Central memory CD4-positive, alpha-beta T cell (primary cell): ENCODE measurements at places on chromosomes 6 and 20.
A peak's percentile ranks its signal among the peaks of the same experiment; 100 is the strongest.

DNA sequence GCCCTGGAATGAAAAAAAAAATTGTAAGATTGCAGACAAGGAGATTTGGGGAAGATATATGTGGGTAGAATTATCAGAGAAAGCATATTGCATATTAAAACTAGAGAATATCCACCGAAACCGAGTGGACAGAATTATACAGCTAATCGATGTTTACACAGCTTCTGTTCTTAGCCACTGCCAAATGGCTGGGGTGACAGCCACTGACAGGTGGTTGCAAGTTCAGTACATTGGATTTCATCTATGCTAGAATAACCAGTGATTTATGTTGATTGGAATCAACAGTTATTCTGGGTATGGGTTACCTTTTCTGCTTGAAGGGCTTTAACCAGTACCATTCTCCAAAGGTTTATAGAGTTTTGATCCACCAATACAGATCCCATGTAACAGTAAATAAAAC lies 48.4 kb upstream of the THEMIS start:
- no peak for DNase-seq

DNA sequence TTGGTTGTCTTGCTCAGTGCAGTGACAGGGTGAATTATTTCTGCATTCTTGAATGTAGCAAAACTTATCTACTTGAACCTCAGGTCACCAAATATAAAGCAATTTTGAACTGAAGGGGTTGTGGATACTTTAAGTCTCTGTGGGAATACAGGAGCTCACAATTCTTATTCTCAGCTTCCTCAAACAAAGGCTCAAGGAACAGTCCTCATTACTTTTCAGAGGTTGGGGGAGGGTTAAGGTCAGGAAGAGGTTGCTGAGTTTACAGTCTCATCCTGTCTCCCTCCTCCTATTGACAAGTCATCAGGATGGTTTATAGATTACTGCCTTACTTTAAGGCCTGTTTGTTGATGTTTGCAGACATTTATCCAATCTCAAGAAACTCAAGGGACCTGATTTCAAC lies 143.6 kb upstream of the SPACA1 start:
- no peak for DNase-seq

DNA sequence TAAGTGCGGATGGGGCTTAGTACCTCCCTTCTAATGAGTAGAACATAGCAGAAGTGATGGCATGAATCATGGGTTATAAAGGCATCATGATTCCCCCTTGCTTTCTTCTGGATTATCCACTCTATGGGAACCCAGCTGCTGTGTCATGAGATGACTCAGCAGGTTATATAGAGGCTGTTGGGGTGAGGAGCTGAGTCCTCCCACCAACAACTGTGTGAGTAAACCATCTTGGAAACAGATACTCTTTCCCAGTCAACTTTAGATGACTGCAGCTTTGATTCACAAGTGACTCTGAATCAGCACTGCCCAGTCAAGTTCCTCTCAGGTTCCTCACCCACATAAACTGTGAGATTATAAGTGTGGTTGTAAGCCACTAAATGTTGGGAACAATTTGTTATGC lies 46.3 kb downstream of the FAM83B start:
- DNase-seq: no peak

- no peak for DNase-seq
Measured at GRCh38 chr6:99397287-99397686, 3.3 kb upstream of the COQ3 start.

- no peak for DNase-seq
Measured at GRCh38 chr20:7406671-7407070, 533.6 kb downstream of the HAO1 start.

DNA sequence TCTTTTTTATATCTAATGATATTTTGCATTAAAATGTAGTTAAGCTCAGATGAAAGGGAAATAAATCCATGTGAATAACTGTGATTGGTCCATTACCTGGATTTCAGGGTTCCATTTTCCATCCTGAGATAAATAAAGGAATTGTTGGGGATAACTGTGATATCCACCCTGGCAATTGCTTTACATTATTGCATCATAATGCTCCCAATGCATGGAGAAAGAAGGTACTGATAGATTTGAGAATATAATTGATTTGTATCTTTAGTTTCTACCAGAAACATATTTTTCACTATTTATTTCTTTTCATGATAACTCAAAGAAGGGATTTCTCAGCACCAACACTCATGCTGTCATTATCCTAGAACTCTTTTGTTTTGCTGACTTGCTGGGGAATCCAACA lies 102.0 kb upstream of the KCNQ5 start:
- DNase-seq: no peak

DNA sequence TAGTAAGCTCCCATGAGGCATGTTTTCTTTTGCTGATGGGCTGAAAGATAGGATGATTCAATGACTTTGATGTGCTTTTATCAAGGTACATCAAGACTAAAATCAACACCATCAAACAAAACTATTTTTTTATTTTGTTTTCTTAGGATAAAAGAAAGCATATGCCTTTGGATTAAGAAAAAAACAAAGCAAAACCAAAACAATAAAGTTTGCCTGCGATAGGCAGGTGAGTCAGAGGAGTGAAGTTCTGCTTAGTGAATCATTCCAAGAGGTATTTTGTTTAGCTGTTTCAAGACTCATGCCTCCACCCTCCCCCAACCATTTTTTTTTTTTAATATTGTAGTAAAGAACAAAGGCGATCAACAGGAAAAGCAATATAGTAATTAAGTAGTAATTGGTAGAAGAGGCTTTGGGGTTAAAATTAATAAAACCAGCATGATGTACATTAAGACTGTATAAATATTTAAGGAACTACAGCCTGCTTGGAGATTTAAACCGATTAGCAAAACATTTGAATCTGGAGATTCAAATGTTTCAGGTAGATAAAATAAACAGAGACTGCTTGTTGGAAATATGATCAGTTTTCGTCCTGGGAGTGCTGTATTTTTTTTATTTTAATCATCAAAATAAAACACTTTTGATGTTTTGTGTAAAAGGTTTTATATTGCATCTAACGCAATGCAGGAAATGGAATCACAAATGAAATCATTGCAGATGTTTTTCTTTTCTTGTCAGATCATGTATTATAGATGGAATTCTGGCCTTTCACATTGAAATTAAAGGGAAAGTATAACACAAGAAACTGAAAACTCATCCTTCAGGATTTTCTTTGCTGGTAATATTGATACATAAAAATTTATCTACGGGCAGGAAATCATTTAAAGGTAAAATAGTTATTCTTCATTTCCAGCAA lies 482.3 kb upstream of the MANEA start:
- no peak for DNase-seq

- DNase-seq: no peak
Measured at GRCh38 chr6:88565409-88565811, 398.0 kb downstream of the RNGTT start.

DNA sequence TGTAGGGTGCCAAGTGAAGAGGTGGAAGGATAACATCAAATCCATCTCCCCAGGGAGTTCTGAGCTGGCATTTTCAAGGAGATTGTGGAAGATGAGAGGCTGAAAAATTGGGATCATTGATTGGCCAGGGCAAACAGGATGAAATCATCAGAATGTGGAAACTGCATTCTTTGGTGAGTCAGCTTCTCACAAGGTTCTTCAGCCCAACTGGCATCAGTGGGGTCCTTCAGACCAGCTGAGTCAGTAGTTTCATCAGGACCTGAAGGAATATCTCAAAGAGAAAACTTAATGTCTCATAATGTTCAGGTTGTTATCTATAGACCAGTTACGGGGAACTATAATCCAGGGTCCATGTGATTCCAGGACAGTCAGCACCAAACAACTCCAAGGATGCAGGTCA lies 195.8 kb downstream of the HAO1 start:
- no peak for DNase-seq

DNA sequence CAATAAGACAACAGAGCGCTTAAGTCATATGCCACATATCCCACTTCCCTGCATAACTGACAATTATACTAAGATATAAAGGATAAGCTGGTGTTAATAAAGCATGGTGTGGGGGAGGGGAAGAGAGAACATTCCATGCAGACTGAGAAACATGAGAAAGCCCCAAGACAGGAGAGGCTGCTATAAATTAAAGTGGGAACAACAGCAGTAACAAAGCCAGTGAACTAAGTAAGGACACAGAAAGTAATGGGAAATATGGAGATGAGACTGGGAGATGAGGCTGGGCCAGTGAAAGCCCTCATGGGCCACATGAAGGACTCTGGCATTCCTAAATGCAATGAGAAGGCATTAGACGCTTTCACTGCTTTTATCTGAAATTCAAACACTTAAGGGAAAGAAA lies 41.3 kb downstream of the SESN1 start:
- no peak for DNase-seq

DNA sequence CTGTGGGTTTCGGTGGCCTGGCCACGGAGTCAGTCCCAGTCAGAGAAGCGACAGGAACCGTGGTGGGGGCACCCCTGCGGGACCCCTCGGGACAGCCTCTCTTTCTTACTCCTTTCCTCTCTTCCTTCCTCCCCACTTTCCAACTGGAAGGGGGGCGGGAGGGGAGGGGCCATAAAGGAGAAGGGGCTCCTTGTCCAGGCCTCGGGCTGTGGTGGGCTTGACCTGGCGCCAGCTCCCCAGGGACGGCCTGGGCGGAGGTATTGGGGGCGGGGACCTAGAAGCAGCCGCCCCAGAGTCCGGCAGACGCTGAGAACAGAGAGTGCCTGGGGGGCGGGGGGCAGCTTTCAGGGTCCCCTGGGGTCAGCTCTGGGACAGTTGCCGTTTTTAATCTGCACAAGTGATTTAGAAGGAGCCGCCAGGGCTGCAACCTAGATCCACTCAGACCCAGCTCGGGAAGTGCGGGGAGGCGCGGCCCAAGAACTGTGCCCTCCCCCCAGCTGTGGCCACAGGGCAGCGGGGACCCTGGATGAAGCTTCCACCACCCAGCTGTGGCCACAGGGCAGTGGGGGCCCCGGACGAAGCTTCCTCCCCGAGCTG lies 6.4 kb upstream of the ABHD16B start:
- DNase-seq: no peak

- DNase-seq: no peak
Measured at GRCh38 chr20:45892828-45893500, 1.8 kb downstream of the CTSA start.

DNA sequence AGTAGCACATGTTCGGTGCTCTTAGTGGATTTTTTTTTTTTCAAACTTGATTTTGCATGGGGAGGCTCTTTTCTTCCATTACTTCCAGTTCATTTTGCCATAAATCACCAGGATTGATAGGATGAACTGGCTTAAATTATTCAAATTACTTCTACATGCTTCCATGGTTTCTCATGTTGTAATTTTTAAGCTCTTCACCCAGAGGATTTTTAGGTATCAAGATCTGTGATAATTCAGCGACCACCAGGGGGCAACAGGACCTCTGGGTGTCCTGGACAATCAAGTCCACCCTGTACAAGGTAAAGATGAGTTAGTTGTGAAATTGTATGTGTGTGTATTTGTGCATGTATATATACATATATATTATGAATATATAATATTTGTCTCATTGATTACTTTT lies 4.2 kb upstream of the EPHA7 start:
- DNase-seq: no peak

- no peak for DNase-seq
Measured at GRCh38 chr20:51960047-51960675, 157.8 kb upstream of the SALL4 start.

- no peak for DNase-seq
Measured at GRCh38 chr20:23530937-23531567, 37.2 kb downstream of the CST9L start.

GRCh38 chr6:5501837-5502236 lies 240.5 kb downstream of the FARS2 start:
- DNase-seq: no peak

GRCh38 chr6:89406141-89406540 lies 5.9 kb downstream of the RRAGD start:
- DNase-seq: no peak

DNA sequence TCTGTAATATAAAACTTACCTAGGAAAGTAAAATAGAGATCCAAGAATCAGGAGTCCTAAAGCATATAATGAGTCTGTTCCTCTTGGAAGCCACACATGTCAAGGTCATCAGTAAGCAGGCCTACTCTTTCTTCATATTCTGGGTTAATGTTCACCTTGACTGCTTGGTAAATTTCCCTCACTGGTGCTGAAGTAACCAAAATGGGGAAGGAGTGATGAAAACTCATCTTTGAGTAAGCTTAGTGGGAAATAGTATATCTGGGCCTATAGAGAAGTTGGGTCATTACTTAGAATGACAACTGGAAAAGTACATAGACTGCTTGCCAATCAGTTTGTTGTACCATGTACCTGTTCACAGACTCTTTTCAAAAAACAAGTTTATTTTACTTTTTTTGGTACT lies 6.6 kb downstream of the TSPYL4 start:
- DNase-seq: no peak

GRCh38 chr6:126335210-126335609 lies 4.7 kb upstream of the CENPW start:
- DNase-seq: no peak

- no peak for DNase-seq
Measured at GRCh38 chr6:65399355-65400084, 307.5 kb downstream of the EYS start.

- DNase-seq: no peak
Measured at GRCh38 chr6:41527721-41528408, 18.3 kb upstream of the FOXP4 start.

DNA sequence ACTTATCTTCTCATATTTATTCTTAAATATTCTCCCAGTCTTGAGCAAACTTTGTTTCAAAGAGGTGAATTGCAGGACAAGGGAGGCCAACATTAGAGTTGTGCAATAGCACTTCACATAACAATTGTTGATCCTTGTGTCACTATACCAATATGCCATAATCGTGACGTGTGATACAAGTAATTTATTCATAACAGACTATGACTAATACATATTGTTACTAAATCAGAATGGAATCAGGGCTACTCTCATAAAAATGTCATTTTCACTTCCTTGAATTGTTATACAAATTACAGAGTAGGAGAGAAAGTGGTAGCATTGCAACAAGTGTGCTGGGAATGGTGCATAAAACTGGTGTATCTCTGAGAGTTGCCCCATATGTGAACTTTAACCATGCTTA lies 37.2 kb upstream of the PLCB1 start:
- DNase-seq: no peak

DNA sequence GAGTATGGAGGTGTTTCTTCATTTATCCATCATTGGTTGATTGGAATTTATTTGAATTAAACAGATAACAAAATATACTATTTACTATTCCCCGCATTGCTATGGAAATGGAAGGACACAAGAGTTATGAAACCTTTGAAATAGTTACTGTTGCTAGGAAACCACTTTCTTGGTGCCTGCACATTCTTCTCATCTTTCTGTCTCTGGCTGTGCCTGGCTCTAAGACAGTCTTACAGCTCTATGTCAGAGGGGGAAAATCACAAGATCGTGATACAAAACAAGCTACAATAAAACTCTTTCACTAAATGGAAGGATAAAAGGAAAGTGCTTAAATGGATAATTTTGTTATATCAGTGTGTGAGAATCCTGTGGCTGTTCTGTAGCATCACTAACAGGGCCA lies 453.0 kb downstream of the LMBRD1 start:
- no peak for DNase-seq

DNA sequence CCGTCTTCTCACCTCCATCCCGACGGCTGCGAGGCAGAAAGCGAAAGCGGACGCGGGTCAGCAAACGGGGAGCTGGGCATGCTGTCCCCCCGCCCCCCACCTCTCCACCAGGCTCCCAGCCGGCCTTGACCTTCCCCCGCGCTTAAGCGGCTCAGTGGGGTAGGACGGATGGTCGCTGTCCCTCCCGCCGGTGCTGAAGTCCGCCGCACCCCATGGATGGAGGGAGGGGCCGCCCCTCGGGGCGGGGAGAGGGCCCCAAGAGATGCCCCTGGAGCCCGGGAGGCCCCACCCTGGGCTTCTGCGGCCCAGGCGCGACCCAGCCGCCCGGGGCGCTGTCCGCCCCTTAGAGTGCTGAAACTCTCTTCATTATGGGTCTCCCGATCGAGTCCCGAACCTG lies at the start of gene KCNB1:
Gene KCNB1, minus strand, starts transcription at position 48 of the 397 bp plus-strand sequence. CDS start 188 bp downstream, outside the sequence.
- peak; percentile 12 for DNase-seq
